ENCODE measurements at places on chromosomes 4 and X.

- DNase-seq = no peak
Measured at GRCh38 chr4:86970447-86971354, 35.9 kb downstream of the AFF1 start.

DNA sequence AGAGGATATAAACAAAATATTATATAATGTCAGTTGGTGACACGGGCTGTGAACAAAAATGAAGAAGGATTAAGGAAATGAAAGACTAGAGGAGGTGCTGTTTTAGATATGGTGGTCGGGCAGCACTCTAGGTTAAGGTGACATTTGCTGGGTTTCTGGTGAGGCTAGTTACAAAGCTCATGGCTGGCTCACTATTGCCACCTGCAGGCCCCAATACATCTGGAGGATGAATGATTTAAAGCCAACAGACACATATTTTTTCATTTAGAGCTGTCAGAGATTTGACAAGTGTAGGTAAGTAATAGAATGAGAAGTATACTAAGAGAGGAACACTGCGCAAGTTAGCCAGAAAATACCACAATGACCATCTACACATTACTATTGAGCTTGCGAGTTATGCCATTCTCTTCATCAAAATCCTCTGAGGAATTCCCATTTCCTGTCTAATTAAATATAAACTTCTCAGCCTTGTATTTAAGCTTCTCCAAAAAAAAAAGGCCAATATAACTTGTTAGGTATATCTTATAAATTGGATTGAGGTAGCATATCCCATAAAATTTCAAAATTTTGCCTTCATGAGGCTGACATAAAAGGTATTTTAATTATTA lies 6.4 kb upstream of the FGG start:
- DNase-seq = peak; percentile 90

- no peak for DNase-seq
Measured at GRCh38 chr4:38205261-38205660, 245.1 kb downstream of the PTTG2 start.

- no peak for DNase-seq
Measured at GRCh38 chr4:2011583-2011982, 2.8 kb upstream of the NELFA start.

GRCh38 chrX:101417981-101418841 lies 10.2 kb downstream of the HNRNPH2 start:
- no peak for DNase-seq

DNA sequence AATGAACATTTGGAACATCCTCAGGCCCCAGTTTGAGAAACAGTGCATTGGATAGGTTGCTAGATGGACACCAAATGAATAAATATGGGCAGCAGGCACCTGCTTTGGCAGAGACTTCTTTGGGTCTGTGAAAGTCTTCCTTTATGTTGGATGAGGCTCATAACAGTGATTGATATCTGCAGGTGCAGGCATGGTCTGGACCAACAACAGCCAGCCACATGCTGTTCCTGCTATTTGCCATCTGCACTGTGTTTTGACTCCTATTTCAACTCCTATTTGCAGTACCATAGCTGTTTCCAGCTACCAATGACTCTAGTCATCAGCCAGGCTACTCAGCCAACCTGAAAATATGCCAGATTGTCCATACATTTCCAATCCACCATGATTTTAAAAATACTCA lies 60.9 kb downstream of the ANAPC4 start:
- no peak for DNase-seq

DNA sequence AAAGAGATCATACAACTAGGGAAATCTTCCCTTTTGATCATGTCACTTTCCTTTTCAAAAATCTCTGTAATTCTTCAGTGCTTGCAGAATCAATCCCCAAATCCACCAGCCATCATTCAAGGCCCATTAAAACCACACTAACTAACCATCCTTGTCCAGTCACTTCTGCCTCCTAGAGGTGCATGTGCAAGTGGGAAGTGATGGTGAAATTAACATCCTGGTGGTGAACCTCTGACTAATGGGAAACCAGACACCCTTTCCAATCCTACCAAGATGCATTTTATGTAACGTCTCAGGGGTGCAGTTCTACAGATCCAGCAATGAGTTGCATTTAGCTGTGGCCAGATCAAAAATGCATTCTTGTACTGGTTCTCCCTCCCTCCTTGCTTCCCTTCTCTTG lies 341.8 kb downstream of the RAPGEF2 start:
- DNase-seq = peak; percentile 30

- no peak for DNase-seq
Measured at GRCh38 chrX:133604801-133605200, 189.5 kb upstream of the GPC4 start.

GRCh38 chr4:123747016-123747415 lies 350.4 kb downstream of the SPRY1 start:
- DNase-seq = peak; percentile 19

DNA sequence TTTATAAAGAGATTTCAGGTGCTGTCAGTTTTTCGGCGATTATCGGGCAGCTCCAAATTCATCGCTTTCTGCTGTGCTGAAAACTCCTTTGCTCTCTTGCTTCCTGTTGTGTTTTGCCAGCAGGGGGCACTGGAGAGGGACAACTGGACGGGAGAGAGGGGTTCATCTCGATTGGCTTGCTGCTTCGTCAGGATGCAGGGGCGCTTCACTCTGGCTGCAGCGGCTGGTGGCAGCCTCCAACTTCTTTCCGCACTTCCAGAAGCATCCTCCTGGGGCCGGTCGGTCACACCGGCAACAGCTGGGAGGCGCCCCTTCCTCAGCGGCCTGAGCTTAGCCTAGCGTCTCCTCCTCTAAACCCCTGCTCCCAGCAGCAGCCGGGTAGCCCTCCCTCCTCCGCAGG lies 29.5 kb downstream of the MSL3 start:
- DNase-seq = peak; percentile 46

GRCh38 chr4:139901531-139902320 lies 236.1 kb downstream of the MGST2 start:
- peak; percentile 40 for DNase-seq

GRCh38 chr4:13092702-13093101 lies 391.4 kb downstream of the RAB28 start:
- DNase-seq = no peak

- no peak for DNase-seq
Measured at GRCh38 chr4:186606591-186606992, 51.2 kb upstream of the MTNR1A start.

GRCh38 chrX:127708155-127708554 lies 344.0 kb downstream of the ACTRT1 start:
- peak; percentile 60 for DNase-seq

- DNase-seq = no peak
Measured at GRCh38 chr4:76012388-76012801, 5.1 kb upstream of the CXCL9 start.

GRCh38 chrX:69083361-69083760 lies 81.9 kb downstream of the PJA1 start:
- no peak for DNase-seq

DNA sequence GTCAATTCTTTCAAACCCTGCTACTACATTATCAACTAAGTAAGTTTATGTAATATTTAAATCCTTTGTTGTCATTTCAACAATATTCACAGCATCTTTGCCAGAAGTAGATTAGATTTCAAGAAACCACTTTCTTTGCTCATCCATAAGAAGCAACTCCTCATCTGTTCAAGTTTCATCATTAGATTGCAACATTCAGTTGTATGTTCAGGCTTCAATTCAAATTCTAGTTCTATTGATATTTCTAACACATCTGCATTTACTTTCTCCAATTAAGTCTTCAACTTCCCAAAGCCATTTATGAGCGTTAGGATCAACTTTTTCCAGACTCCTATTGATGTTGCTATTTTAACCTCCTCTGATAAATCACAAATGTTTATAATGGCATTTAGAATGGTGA lies 66.1 kb downstream of the BMP3 start:
- DNase-seq = no peak

DNA sequence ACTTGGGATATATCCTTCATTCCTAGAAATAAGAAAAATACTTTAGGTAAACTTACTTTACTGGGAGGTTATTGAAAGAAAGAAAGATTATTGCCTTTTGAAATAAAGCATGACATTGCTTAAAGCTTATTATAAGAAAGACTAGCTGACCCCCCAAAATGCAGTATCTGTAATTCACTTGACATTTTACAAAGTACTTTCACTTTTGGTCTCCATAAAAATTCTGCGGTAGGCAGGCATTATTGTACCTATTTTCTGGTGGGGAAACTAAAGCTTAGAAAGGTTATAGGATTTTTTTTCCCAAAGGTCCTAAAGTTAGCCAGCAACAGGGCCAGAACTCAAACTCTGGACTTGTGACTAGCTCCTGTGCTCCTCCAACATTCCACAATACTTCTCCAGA lies 29.7 kb upstream of the TXK start:
- DNase-seq = peak; percentile 52

- no peak for DNase-seq
Measured at GRCh38 chrX:331151-331824, 12.7 kb upstream of the GTPBP6 start.

GRCh38 chrX:38800981-38801845 lies at the start of gene MID1IP1:
Gene MID1IP1 (plus strand): TSS chrX:38801459. CDS start chrX:38804947, 3,488 bp downstream.
- DNase-seq = peak; percentile 94

DNA sequence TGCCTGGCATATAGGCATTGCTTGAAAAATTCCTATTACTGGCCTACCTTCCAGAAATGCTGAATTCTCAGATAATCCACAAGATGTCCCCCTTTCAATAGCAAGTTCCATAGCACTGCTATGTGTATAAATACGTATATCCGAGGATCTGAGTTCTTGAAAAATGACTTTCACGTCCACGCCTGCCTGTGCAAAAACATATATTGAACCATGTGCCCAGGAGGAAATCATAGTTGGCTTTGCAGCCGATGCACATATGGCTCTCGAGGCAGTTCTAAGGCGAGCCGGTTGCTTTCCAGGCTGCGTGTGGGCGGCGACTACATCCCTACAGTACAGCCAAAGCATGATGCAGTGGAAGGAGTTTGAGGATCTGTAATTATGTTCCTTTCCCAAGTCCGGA lies 55.4 kb upstream of the ESX1 start:
- peak; percentile 31 for DNase-seq

DNA sequence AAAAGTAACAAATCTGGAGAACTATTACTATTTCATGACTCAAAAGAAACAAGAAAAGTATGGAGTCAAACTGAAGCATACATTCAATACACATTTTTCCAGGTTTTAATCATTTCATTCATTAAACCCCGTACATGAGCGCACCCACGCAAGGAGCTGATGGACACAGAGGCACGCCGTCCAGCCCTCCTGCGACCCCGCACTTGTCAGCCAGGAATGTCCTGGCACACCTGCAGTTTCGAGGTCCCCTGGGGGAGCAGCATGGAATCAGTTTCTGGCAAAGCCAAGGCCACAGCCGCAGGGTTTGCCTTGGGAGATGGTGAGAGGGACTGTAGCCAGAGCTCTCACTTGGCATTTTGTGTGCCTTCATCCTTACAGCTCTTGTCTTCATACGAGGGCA lies 12.8 kb upstream of the SLC2A9 start:
- DNase-seq = no peak

GRCh38 chr4:143240939-143241679 lies 56.4 kb downstream of the USP38 start:
- peak; percentile 60 for DNase-seq

- DNase-seq = no peak
Measured at GRCh38 chr4:1323635-1324442, 23.2 kb upstream of the UVSSA start.

- no peak for DNase-seq
Measured at GRCh38 chr4:19615086-19615689, 636.5 kb upstream of the SLIT2 start.

DNA sequence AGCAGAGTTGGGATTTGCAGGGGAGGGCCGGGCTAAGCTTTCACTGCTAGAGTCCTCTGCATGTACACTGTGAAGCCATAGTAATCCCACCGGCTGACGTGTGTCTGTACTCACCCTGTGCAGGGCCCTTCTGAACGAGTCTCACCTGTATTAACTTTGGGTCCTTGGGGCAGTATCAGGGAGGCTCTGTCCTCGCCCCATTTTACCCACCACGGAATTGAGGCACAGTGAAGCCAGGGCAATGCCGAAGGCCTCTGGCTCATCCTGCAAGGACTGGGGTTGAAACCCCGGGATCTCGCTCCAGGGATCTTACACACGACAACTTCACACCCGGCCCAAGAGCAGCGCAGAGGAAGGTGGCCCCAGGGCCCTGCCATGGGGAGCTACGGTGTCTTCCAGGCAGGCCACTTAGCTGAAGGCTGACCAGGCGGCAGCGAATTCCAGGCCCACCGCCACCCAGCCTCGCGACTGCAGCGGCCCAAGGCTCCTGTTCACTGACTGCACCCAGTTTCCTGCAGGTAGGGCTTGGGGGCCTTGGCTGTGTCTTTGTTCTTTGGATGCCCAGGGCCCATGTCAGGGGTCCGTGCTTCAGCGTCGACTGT lies 75.5 kb upstream of the ADRA2C start:
- no peak for DNase-seq

GRCh38 chr4:6907658-6908191 lies 1.9 kb upstream of the TBC1D14 start:
- DNase-seq = peak; percentile 17

- DNase-seq = no peak
Measured at GRCh38 chrX:129695937-129696336, 41.2 kb upstream of the APLN start.

- DNase-seq = no peak
Measured at GRCh38 chrX:138127314-138127713, 561.4 kb downstream of the ZIC3 start.

DNA sequence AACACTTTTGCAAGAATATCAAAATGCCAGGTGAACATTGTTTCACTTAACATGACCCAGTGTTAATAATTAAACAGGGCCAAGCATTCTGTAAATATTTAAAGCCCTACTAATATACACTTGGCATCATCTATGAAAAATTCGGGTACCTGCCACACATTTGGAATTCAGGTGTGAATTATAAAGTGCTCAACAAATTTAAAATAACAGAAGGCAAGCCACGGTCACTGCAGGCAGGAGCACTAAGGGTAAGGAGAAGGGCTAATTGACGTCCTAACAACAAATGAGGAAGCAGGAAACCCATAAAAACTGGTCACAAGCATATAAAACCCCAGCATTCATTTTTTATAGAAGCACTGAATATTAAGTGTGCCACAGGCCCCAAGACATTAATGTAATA lies 43.8 kb upstream of the CPEB2 start:
- DNase-seq = no peak

GRCh38 chr4:97577004-97577403 lies 566.3 kb downstream of the STPG2 start:
- DNase-seq = no peak

- no peak for DNase-seq
Measured at GRCh38 chr4:8301851-8302730, 32.5 kb downstream of the HTRA3 start.

GRCh38 chrX:132489578-132490419 lies 961 bp upstream of the MBNL3 start:
- peak; percentile 72 for DNase-seq

GRCh38 chr4:110527156-110527555 lies 51.2 kb downstream of the ENPEP start:
- DNase-seq = no peak

GRCh38 chr4:4872314-4872903 lies 12.9 kb downstream of the MSX1 start:
- DNase-seq = no peak

GRCh38 chrX:31316340-31316991 lies 244.6 kb upstream of the FTHL17 start:
- no peak for DNase-seq
